ENCODE measurements at places on chromosomes 4 and X.
A peak's percentile ranks its signal among the peaks of the same experiment; 100 is the strongest.

- peak; percentile 72 for DNase-seq
Observed at GRCh38 chr4:25767877-25768725, 94.7 kb downstream of the SEL1L3 start.

- DNase-seq = peak; percentile 62
Observed at GRCh38 chrX:118839334-118839958, 15.8 kb downstream of the ZCCHC12 start.

- no peak for DNase-seq
Observed at GRCh38 chrX:37425370-37425769, 76.2 kb downstream of the PRRG1 start.

DNA sequence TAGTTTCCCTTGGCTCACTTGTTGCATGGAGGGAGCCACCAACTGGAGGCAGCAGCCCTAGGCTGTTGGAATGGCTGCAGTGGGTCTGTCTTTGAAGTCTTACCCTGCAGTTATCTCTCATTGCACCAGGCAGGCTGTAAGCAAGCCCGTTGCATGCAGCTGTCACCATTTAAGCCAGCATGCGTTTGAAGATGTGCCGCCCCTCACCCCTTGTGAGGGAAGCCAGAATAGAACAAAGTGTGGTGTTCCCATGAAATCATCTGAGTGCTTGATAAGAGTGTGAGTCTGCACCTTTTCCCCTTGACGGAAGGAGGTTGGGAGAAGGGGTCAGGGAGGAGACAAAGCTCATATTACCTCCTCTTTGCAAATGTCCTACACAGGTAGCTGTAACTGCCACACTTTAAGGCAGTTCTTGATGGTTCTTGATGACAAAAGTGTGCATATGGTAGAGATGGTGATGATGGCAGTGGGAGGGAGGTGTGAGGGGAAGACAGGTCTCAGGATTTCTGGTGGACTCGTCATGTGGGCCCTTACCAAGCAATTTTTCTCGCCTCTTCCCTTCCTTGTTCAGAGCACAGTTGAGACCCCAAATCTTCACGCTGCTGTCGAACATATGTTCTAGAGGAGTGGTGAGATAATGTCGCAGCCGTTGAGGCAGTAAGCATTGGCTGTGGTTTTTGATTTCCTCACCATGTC, 191.4 kb upstream of the LEF1 start:
- DNase-seq = no peak

- DNase-seq = no peak
Observed at GRCh38 chr4:182554736-182555135, 311.5 kb downstream of the TENM3 start.

DNA sequence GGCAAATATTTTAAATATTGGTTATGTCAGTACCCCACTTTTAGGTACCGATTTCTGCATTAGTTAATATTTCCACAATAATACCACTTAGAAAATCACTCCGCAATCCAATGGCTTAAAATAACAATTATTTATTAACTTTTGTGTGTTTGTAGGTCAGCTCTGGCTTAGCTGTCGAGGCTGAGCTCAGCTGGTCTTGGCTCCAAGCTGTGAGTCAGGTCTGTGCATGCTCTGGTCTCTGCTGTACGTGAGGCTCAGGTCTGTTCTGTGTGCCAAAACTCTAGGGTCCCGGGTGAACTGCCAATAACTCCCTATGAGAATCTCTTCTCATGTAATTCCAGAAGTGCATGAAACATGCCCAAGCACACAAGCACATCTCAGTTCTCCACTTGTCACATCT, 245.8 kb upstream of the GK2 start:
- no peak for DNase-seq
